ENCODE measurements at places on chromosomes 3 and 15.

DNA sequence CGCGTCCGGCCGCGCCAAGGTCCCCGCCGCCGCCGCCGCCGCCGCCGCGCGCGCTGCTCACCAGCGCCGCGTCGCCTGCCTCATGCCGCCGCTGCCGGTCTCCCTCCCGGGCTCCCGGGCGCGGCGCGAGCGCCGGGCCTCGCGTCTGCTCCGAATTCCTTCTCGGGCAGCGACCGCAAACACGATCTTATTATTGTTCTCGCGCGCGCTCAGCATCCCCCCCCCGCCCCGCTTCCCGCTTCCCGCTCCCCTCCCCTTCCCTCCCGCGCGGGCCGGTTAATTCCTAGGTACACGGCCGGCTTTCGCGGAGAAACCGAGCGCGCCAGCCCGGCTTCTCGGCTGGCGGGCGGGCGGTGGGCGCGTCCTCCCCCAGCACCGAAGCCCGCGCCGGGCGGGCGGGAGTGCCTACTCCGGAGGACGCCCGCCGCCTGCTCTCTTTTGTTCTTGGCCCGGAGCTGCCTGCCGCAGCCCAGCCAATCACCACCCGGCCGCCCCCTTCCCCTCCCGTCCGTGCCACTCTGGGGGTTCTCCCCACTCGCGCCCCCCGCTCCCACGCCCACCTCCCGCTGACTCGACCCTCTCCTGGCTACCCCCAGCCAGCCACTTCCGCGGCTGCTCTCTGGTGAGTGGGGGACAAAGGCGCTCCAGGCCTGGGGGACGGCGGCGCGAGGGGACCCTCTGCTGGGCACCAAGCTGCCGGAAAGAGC is at the start of gene HDGFL3:
TSS of gene HDGFL3 (minus strand) at position 164 of the 707 bp plus-strand sequence. CDS start 409 bp downstream, outside the sequence.
- no peak for DNase-seq

DNA sequence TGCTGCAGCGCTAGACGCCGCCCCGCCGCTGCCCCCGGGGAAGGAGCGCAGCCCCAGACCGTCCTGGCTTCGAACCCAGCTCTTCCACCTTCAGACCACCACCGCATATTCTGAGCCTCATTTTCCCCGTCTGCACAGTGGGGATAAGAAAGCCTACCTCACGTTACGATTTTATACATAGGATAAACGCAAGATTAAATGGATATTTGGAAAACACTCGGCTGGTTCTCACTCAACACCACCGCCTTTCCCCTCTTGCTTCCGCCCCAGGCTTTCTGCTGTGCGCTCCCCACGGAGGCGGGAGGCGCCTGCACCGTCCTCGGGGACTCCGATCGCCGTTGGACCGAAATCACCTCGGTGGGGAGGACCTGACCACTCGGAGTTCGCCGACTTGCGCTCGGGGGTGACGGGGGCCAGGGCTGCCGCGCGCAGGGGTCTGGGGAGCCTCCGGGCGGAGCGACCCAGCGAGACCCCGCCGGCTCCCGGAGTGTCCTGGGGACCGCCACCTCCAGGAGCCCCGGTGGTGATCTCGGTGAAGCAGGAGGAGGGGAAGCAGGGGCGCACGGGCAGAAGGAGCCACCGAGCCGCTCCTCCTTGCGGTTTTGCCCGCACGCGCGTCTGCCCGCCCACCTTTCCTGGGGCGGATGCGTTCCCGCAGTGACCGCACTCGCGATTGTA is 4.0 kb downstream of the FBXL22 start:
- no peak for DNase-seq

DNA sequence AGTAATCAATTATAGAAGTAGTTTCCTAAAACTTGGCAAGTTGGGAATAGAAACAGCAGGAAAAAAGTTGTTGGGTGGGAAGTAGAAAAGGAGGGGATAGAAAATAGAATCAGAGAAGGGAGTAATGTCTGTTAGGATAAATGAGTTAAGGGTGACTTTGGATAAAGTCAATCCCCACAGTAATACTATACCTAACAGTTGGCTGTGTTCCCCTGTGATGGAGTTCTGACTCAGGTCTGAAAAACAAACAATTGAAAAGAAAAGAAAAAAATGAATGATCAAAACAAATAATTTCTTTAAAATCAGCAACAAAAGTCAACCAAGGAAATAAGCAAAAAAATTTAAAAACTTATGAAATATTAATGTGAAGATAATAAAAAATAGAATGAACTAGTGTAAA is 50.3 kb downstream of the EMC4 start:
- DNase-seq, result no peak

- no peak for DNase-seq
These were observed 307.4 kb upstream of the RARB start for GRCh38 chr3:25120665-25121064.

DNA sequence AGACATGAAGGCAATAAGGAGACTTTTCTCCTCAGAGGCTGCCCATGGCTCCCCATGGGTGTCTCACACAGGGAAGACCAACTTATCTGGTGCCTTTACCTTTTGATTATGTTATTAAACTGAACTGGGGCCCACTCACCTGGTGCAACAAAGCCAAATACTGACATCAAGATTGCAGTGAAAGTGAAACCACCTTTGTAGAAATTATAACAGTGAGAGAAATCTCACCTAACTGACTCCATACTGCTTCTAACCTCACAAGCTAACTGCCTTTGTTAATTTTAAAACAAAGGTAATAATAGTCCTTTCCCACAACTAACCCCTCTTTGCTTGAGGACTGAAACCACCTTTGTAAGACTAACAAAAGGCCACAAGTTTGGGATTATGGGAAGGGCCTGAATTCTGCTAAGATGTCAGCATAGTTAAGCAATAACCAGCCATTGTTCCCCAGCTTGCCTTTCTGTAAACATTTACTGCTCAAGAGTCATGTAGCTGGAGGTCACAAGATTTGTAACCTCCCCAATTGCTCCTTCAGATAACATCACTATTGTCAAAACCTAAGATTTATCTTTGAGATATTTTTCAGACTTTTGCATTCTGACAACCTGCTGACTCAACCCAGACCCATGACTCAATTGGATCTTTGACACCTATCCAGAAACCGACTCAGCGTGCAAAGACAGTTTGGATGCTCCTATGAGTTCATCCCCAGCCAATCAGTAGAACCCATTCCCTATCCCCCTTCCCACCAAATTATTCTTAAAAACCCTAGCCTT is 420.3 kb upstream of the CFAP20DC start:
- no peak for DNase-seq

- DNase-seq, result no peak
These were observed 26.8 kb downstream of the DCBLD2 start for GRCh38 chr3:98874602-98875249.

DNA sequence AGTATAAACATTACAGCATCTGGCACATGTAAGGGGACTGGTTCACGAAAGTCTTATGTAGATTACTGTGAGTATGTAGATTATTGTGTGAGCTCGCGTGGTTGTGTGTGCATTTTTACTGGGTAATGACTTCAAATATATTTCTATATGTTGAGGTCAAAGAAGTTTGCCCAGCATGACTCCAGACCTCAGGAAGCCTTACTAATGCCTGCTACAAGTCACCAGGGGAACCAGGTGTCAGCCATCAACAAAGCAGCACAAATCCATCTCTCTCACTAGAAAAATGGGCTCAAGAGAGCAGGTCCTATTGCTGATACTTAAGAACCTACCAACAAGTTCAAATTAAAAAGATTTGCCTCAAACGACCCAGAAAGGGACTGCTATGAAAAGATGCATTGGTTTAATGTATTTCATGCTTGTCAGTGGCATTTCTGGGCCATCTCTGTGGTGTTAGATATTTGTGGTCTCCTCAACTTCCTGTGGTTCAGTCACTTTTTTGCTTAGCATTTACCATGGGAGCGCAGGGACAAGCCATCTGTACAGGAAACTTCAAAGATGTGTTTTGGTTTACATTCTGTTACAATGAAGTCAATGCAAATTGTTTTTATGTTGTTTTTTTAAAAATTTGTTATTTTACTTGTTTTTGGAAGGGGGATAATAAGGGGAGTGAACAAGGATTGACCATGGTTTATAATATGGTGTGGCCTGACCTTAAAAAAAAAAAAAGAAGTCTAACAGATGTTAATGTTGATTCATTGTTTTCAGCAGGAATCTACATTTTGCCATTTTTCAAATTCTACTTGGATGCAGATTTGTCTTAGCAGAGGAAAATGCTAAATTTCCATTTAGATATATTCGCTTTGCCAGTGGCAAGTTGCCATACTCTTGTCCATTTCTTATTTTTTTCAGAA is 172.1 kb upstream of the ADAMTS9 start:
- no peak for DNase-seq

- DNase-seq, result no peak
These were observed 242.6 kb upstream of the LRTM1 start for GRCh38 chr3:55170444-55170843.

- no peak for DNase-seq
These were observed 842 bp downstream of the PCCB start for GRCh38 chr3:136250903-136251460.

DNA sequence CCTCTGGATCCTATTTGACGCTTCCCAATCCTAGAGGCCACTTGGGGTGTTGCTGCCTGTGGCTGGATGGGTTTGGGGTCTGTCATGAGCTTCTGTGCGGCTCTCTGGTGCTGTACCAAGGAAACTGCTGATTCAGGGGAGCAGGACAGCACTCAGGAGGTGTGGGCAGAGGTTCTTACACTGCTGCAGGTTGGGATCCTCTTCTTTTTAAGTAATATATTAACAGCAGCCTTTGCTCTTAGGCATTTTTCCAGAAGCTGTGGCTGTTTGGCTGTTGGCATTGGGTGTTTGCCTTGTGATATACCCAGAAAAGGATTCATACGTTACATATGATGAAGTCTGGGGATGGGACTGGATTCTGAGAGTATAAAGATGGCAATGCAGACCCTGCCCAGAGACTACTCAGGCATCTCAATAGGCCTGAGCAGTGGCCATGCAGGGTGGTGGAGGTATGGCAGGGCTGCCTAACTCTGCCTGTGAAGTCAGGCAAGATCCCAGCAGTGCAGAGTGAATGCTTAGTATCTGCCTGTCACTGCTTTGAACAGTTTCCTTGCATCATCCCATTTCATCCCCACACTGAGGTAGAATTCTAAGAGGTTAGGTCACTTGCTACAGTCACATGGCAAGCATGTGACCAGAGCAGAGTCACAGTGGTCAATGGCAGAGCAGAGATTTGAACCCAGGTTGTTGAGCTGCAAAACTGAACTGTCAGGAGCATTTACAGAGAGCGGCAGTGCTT is 3.9 kb downstream of the ABHD6 start:
- DNase-seq, result no peak

DNA sequence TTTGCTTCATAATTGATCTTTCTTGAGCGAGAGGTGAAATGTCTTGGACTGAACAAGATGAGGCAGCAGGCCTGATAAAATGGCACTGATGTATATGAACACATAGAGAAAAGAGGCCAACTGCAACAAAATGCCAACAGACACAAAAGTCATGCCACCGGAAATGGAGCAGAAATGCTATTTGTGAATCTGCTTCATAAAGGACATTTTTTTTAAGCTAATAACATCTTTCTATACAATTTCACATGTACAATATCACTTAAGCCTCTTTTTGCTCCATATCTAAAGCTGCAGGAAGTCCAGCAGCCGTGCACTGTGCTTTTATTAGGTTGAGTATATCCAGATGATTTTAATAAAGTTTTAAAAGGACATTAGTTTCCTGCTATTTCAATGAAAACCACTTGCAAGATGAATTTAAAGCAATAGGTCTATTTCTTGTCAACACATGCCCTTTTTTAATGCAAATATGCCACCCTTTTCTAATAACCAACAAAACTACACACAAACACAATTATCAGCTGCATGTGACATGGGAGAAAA is 169.2 kb upstream of the ADAMTS9 start:
- DNase-seq, result no peak

GRCh38 chr3:39106851-39107387 is 508 bp downstream of the GORASP1 start:
- no peak for DNase-seq

DNA sequence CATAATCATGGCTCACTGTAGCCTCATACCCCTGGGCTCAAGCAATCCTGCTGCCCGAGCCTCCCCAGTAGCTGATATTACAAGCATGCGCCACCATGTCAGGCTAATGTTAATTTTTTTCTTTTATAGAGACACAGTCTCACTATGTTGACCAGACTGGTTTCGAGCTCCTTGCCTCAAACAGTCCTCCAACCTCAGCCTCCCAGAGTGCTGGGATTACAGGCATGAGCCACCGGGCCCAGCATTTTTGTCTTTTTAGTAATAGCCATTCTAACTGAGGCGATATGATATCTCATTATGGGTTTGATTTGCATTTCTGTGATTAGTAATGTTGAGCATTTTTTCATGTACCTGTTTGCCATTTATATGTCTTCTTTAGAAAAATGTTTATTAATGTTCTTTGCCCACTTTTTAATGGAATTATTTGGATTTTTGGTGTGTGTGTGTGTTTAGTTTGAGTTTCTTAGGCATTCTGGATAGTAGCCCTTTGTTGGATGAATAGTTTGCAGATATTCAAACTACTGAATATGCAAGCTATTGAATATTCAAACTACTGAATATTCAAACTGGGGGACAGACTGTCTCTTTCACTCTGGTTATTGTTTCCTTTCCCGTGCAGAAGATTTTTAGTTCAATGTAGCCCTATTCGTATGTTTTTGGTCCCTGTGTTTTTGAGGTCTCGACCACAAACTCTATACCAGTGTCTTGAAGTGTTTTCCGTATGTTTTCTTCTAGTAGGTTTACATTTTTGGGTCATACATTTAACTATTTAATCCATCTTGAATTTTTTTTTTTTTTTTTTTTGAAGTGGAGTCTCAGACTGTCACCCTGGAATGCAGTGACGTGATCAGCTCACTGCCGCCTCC is 39.2 kb downstream of the CCDC66 start:
- no peak for DNase-seq

DNA sequence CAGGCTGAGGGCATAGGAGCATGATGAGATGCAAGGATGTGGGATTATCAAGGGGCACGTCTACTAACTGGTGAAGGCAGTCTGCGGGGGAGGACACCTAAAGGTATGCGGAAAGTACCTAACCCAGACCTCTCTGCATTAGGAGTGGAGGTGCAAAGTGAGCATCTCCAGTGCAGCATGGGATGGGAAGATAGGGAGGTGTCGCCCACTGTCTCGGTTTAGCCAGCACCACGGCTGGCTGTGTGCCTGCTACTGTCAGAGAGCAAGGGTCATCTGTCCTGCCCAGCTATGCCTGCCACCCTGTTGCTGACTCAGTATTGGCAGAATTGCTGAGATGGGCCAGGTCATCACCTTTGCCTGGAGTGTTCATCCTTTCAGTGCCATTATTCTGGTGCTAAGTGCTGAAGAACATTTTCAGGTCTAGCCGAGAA is 40.1 kb downstream of the OXNAD1 start:
- DNase-seq, result no peak
